H1 (cell line): ENCODE measurements at places on chromosomes 12 and 14. TPM values are rescaled to one million over a fixed set of nuclear protein-coding genes. Genes with fewer than 3 reads are reported as not detected.

GRCh38 chr12:104551-105081 lies 38.0 kb downstream of the IQSEC3 start:
- H3K4me1 ChIP-seq: peaks cover 19% of the 10 kb centered on the region
- H3K27ac ChIP-seq: no peak overlapping the region
- DNase-seq: peak; percentile 56
- H3K36me3 ChIP-seq: no peaks in the 10 kb centered on the region
- peaks cover 5% of the 10 kb centered on the region for H3K27me3 ChIP-seq
- H3K4me3 ChIP-seq: no peak overlapping the region

The CIROP gene
- total RNA-seq: not detected in 2 replicates

DNA sequence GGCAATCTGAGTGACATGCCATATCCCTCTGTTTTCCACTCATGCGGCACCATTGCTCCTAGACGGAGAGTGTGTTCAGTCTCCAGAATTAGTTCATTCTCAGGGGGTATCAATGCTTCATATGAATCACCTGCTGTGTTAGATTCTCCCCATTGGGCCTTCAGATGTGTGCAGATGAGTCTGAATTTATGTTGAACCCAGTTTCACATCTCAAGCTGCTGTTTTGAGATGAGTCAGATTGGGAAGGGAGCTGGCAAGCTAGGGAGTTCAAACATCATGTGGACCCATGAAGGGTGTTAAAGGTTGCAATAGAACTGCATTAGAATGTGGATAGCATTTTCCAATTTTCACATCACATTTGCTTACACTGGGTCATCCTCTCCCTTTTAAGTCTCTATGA lies 46.9 kb upstream of the KCNA1 start:
- H3K27ac ChIP-seq: no peak overlapping the region
- peaks cover 9% of the 10 kb centered on the region for H3K4me1 ChIP-seq
- no peak overlapping the region for H3K4me3 ChIP-seq
- H3K27me3 ChIP-seq: no peaks in the 10 kb centered on the region
- DNase-seq: no peak

- H3K4me3 ChIP-seq: no peak overlapping the region
- peaks cover 61% of the 10 kb centered on the region for H3K27me3 ChIP-seq
- peak; percentile 88 for DNase-seq
- H3K27ac ChIP-seq: no peak overlapping the region
Measured at GRCh38 chr12:1634590-1635191, 5.7 kb downstream of the WNT5B start.

DNA sequence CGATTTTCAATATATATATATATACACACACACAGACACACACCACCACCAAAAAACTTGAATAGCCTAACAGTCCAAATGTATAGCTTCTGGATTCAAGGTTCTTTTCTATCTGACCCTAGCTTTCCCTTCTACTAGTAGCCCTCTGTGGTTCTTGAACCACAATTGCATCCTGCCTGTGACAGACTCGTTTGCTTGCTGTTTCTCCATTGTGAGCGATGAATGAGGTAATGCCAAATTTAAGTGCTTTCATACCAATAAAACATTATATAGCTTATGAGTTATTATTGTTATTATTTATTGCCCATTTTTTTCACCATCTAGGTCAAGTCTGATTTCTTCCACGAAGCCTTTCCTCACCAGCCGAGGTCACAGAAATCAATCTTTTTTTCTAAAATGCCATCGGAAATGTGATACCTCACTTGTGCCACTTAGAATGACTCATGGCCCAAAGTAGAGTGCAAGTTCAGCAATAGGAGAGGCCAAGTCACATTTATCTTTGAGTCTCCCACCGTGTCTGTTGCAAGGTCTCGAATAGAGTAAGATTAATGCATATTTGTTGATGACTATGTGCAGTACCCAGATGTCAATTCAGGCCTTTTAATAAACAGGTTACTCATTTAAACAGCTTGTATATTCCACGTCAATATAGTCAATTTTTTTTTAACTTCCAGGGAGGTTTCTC lies 1015.8 kb upstream of the SEL1L start:
- no peaks in the 10 kb centered on the region for H3K4me1 ChIP-seq
- H3K27ac ChIP-seq: no peak overlapping the region
- H3K4me3 ChIP-seq: no peak overlapping the region
- H3K27me3 ChIP-seq: no peaks in the 10 kb centered on the region
- DNase-seq: no peak

DNA sequence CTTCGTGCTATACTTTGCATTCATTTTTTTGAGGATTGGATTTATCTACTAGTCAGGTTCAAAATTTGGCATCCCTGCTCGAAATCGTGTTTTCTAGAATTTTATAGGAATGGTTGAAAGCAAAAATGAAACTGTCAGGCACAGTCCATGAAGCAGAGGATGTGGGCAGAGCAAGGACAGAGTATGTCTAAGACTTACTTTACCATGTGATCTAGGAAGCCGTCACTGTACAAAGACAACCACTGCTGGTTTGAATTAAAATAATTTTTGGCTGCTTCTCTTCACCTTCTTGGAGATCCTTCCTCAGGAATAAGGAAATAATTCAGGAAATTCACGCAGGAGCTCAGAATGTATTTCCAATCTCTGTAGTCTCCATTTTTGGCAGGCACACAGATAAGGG lies 31.6 kb upstream of the SGPP1 start:
- DNase-seq: no peak
- H3K36me3 ChIP-seq: no peaks in the 10 kb centered on the region
- no peaks in the 10 kb centered on the region for H3K4me1 ChIP-seq
- no peaks in the 10 kb centered on the region for H3K27me3 ChIP-seq
- no peak overlapping the region for H3K27ac ChIP-seq

GRCh38 chr14:71114565-71114964 lies 207.3 kb downstream of the PCNX1 start:
- DNase-seq: no peak
- no peak overlapping the region for H3K27ac ChIP-seq
- H3K27me3 ChIP-seq: no peaks in the 10 kb centered on the region
- peaks cover 3% of the 10 kb centered on the region; the same call in 1 of the 2 replicates for H3K36me3 ChIP-seq
- H3K4me3 ChIP-seq: no peak overlapping the region

The RGS6 gene
- 0.63 and 1.1 TPM in 2 replicates for total RNA-seq

- no peak for DNase-seq
- no peaks in the 10 kb centered on the region for H3K36me3 ChIP-seq
- peaks cover 4% of the 10 kb centered on the region for H3K4me1 ChIP-seq
- no peak overlapping the region for H3K27ac ChIP-seq
- H3K27me3 ChIP-seq: no peaks in the 10 kb centered on the region; the same call in 1 of the 2 replicates
Measured at GRCh38 chr14:61150851-61151250, 130.3 kb downstream of the TMEM30B start.

DNA sequence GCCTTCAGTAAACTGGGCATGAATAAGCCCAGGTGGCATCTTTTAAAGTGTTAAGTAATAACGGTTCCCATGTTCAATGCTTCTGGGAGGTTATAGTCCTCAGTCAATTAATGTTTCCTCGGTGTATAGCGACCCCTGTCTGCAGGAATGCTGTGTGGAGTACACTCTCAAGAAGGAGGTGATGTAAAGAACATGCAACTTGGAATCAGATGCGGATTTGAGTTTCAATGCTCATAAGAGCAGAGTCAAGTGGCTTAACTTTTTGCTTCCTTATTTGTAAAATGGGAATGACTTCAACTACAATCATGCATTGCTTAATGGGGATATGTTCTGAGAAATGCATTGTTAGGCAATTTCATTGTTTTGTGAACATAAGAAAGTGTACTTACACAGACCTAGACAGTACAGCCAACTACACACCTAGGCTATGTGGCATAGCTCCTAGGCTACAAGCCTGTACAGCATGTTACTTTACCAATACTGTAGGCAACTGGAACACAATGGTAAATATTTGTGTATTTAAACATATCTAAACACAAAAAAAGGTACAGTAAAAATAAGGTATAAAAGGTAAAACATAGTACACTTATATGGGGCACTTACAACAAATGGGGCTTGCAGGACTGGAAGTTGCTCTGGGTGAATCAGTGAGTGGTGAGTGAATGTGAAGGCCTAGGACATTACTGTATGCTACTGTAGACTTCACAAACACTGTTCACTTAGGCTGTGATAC lies 6.7 kb upstream of the MRPS35 start:
- H3K4me1 ChIP-seq: no peaks in the 10 kb centered on the region
- H3K27ac ChIP-seq: no peak overlapping the region
- DNase-seq: peak; percentile 19
- H3K27me3 ChIP-seq: no peaks in the 10 kb centered on the region
- no peak overlapping the region for H3K4me3 ChIP-seq

- no peak for DNase-seq
- H3K4me1 ChIP-seq: peaks cover 4% of the 10 kb centered on the region
- no peaks in the 10 kb centered on the region for H3K27me3 ChIP-seq
- no peak overlapping the region for H3K4me3 ChIP-seq
- no peak overlapping the region for H3K27ac ChIP-seq
- H3K36me3 ChIP-seq: peaks cover 15% of the 10 kb centered on the region
Measured at GRCh38 chr12:6234906-6235305, 34.7 kb downstream of the CD9 start.

GRCh38 chr12:50961708-50962107 lies 9.4 kb downstream of the HIGD1C start:
- no peaks in the 10 kb centered on the region for H3K36me3 ChIP-seq
- H3K4me3 ChIP-seq: no peak overlapping the region
- DNase-seq: no peak
- H3K27ac ChIP-seq: no peak overlapping the region
- no peaks in the 10 kb centered on the region for H3K27me3 ChIP-seq

GRCh38 chr12:114812858-114813761 lies 129.1 kb upstream of the TBX3 start:
- no peak overlapping the region for H3K27ac ChIP-seq
- H3K4me1 ChIP-seq: peaks cover 2% of the 10 kb centered on the region
- H3K36me3 ChIP-seq: no peaks in the 10 kb centered on the region
- DNase-seq: no peak
- no peaks in the 10 kb centered on the region for H3K27me3 ChIP-seq

DNA sequence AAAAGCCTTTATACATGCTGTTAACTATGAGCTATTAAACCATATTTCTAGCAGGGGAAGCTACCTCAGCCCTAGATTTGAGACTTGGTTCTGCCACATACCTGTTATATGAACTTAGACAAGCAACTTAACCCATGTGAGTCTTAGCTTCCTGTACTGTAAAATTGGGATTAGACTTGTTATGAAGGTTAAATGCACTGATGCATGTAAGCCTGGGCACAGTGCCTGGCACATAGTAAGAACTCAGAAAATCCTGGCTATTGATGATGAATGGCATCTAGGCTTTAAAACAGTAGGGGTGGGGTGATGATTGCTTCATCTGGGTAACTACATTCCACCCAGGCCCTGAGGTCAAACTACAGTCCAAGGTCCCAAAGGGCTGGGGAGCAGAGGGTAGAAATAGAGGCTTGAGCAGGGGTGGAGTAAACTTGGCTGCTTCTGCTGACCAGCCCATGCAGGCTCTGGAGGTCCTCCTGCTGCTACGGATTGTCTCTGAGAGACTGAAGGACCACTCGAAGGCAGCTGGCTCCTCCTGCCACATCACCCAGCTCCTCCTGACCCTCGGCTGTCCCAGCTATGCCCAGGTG lies 11.3 kb downstream of the ESPL1 start:
- no peak for DNase-seq
- no peaks in the 10 kb centered on the region for H3K4me1 ChIP-seq
- no peak overlapping the region for H3K4me3 ChIP-seq
- no peaks in the 10 kb centered on the region for H3K27me3 ChIP-seq

- H3K27me3 ChIP-seq: no peaks in the 10 kb centered on the region
- no peak for DNase-seq
- no peak overlapping the region for H3K27ac ChIP-seq
- no peaks in the 10 kb centered on the region for H3K4me1 ChIP-seq
- H3K36me3 ChIP-seq: no peaks in the 10 kb centered on the region
Measured at GRCh38 chr12:14995583-14996425, 23.0 kb downstream of the PDE6H start.
